ENCODE measurements at places on chromosomes 3 and 15.

DNA sequence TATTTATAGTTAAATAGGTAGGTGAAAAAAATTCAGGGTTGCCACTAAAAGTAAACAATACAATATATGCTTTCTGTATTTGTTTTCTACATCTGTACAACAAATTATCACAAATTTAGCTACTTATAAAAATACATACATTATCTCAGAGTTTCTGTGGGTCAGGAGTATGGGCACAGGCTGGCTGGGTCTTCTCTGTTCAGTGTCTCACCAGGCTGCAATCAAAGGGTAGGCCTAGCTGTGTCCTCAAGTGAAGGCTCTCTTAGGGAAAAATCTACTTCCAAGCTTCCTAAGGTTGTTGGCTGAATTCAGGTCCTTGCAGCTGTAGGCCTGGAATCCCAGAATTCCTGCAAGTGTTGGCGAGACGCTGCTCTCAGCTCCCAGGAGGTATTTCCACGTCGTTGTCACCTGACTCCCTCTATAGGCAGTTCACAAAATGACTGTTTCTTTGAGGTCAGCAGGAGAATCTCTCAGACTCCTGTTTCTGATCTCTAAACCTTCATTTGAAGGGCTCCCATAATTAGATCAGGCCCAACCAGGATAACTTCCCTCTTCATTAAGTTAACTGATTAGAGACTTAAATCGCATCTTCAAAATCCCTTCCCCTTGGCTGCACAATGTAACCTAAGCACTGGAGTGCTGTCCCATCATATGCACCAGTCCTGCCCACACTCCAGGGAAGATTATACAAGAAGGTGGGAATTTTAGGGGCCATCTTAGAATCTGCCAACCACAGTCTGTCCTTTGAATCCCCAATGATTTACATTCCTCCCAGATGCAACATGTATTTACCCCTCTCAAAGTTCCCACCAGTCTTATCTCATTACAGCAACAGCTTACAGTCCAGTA lies 296.6 kb downstream of the SUCLG2 start:
- no peak for DNase-seq

GRCh38 chr3:4493014-4493940 lies at the start of gene ITPR1:
TSS of gene ITPR1 (plus strand) at chr3:4493348. CDS start at chr3:4516492, 23,144 bp downstream.
- DNase-seq: peak; percentile 99

GRCh38 chr15:26087881-26088280 lies 224.8 kb upstream of the ATP10A start:
- DNase-seq: no peak

- no peak for DNase-seq
Measured at GRCh38 chr15:31212326-31213080, 111.0 kb upstream of the TRPM1 start.

- no peak for DNase-seq
Measured at GRCh38 chr15:43749690-43750345, 3.6 kb downstream of the PDIA3 start.

- no peak for DNase-seq
Measured at GRCh38 chr3:43534675-43535074, 87.1 kb downstream of the ANO10 start.

DNA sequence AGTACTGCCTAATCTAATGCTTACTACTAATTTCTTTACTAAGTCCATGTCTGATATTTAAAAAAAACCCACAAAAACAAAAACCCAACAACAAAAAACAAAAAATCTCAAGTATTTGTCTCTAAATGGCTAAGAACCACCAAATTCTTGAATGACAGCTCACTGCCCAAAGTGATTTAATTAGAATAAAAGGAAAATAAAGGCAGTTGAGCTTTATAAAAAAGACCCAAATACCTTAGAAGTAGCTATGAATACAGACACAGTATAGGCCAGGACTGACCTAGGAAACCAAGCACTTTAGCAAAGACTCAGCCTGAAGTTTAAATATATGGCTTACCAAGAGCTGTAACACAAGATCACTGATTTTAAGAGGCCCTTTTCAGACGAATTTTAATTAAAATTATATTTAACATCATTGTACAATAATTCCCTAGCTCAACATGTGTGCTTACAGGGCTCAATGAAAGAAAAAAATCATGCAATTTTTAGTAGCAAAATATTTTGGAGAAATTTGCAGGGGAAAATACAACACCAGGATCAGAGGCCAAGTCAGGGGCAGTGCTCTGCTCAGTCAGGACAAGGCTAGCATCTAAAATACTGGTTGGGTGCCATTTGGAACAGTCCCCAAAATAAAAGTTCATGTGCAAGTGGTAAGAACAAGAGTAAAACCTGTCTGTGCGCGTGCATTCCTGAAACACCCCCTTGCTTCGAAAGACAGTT lies 24.8 kb downstream of the UQCC5 start:
- DNase-seq: no peak

DNA sequence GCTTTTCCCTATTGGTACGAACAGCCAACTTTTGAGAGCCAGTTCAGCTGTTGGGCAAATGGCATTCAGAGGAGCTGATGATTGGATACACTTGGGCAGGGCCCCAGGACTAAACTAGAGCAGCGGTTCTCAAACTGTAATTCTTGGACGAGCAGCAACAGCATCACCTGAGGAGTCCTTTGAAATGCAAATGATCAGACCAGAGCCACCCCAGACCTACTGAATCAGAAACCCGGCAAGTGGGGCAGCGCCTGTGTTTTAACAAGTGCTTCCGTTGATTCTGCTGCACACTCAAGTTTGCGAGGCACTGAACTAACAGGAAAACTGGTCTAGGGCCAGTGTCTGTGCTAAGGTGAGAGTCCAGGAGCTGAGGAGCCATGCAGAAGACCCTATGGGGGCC lies 239.7 kb downstream of the UACA start:
- no peak for DNase-seq

GRCh38 chr15:29241207-29241606 lies 28.4 kb downstream of the NSMCE3 start:
- no peak for DNase-seq

DNA sequence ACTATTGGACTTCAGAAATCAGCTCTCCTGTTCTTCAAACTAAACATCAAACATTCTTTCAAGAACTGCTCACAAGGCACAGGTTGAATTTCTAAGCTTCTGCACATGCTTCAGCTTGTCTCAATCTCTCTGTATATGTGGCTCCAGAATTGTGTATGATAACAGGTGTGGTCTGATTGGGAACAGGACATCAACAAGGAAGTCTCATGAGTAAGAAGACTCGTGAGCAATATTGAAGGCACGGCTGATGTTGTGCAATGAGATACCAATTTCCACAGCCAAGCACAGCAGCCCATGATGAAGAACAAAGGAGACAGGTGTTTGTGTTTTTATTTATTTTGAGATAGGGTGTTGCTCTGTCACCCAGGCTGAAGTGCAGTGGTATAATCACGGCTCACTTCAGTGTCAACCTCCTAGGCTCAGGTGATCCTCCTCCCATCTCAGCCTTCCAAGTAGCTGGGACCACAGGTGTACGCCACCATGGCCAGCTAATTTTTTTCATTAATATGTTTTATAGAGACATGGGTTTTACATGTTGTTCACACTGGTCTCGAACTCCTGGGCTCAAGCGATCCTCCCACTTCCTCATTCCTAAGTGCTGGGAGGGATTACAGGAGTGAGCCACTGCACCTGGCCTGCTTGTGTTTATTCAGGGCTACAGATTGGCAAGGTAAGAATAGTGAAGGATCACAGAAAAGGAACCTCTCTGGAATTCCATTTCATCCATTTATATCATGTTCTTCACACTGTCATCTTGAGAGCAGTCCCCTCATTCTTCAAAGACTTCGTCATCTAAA lies 32.2 kb upstream of the ABHD17C start:
- DNase-seq: no peak

DNA sequence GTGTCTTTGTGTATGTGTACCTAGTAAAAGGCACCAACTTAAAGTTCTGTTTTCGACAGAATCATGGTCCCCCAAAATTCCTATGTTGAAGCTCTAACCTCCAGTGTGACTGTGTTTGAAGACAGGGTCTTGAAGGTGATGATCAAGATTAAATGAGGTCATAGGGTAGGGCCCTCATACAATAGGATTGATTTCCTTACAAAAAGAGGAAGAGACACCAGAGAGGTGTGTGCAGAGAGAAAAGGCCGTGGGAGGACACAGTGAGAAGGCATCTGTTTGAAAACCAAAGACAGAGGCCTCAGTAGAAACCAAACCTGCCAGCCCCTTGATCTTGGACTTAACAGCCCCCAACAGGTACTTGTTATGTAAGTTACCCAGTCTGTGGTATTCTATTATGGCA lies 52.0 kb upstream of the CORO2B start:
- DNase-seq: no peak

- no peak for DNase-seq
Measured at GRCh38 chr3:51715231-51715976, 8.5 kb downstream of the GRM2 start.

DNA sequence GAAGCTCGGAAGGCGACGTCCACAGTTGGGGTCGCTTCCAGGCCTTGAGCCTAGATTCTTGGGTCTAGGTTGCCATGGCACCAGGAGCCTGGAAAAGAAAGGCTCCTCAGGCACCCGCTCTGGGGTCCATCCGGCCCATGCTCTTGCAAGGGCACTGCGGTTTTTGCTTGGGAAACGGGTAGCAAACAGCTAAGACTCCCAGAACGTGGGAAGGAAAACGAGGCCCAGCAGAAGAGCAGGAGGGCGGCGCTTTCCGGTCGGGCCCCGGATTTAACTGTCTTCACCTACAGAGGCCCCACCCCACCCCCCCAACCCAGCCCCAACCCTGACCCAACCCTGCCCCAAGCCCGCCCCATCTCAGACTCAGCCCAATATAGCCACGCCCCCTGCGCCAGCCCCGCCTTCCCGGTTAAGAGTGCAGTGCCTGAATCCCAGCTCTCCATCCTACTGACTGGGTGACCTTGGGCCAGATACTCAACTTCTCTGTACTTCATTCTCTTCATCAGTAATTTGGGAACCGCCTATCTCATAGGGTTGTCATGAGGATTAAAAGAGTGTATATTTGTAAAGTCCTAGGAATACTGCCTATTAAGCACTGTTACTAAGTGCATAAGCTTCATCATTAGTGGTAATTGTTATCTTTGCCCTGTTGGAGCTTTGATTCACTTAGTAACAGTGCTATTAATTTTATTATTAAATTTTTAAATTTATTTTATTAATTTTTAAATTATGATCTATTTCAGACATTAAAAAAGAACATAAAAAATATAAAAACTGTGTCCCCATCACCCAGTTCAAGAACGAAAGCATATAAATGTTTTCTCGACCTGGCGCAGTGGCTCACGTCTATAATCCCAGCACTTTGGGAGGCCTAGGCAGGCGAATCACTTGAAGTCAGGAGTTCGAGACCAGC lies 28.4 kb upstream of the SMAD6 start:
- DNase-seq: no peak

DNA sequence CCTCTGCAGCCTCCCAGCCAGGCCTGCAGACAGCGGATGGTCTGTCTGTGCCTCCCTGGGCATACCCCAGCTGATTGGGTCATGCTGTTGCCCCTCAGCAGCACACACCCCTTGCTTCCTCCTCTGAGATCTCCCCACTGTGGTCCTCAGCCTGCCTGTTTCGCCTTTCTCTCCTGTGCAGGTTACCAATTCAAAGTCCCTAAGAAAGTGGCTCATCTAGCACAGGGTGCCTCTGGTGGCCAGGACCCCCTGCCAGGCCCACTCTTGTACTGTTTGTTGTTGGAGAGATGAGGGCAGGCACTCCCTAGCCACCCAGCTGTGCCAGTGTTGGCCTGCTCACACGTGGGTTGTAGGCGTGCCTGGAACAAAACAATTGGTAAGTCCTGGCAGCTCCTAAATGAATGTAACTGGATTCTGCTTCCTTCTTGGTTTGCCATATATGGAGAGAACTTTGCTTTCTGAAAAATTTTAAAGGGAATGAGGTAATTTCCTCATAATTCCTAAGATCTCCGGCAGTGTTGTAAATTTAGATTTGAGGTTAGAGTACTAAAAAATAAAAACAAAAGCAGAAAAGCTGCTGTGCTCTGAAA lies 213.2 kb upstream of the IL12A start:
- DNase-seq: peak; percentile 1

DNA sequence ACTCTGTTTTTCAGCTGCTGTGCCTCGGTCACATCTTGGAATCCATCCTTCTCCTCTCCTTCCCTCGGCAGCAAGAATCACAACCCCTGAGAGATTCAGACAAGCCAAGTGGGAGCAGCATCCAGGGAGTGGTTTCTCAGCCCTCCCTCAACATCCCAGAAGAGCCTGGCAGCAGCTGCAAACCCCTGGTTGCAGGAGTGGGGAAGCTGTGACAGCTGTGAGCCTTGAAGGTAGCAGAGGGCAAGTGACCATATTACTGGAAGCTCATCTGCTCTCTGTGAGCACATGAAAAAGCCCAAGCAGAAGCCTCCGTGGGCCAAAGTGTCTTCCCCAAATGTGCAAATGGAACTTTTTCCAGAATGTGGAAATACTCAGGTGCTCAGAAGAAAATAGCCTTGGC lies 312.9 kb downstream of the NTRK3 start:
- DNase-seq: no peak

DNA sequence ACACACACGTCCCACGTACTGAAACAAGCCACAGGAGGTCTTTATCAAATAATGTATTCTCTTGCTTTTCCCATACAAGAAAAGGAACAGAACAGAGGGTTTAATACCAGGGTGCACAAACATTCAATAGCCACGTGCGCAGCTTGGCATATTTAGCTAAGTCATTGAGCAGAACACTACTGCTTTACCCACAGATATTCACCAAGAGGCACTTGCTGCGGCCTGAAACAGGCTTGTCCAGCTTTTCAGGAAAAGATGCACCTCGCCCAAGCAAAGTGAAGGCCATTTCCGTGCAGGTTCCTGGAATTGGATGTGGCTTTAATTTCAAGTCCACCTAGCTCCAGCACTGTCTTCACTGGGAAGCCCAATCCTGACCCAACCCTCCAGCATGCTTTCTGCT lies 17.6 kb downstream of the ZDHHC3 start:
- no peak for DNase-seq

GRCh38 chr3:122458992-122459391 lies 43.1 kb upstream of the WDR5B start:
- DNase-seq: no peak

DNA sequence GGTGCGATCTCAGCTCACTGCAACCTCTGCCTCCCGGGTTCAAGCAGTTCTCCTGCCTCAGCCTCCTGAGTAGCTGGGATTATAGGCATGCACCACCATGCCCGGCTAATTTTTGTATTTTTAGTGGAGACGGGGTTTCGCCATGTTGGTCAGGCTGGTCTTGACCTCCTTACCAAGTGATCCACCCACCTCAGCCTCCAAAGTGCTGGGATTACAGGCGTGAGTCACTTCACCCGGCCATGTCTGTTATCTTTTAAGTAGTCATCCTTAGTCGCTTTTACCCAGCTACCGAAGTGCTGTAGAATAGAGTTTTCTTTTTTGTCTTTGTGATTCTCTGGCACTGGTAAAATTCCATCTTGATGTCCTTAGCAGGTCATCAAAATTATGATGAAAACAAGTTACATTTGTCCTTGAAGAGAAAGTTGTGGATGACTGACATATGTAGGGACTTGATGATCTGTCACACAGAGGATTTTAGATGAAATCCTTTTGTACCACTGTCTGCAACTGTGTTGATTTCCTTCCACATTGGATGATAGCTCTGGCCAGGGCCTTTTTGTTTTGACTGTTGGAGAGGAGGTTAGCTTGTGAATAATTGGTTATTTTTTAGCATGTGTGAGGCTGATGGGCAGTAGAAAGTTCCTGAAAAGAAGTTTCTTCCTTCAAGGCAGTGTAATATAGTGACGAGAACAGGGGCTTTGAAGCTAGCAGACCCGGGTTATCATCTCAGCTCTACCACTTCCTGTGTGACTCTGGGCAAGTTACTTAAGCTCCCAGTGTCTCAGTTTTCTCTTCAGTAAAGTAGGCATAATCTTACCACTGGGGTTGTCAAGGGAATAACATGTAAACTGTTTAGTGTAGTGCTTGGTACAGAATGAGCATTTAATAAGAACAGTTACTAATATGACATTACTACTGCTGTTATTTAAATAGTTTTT lies 18.8 kb downstream of the ATG7 start:
- DNase-seq: no peak
